Left hindlimb (tissue), 1 donor: ENCODE measurements at places on chromosomes 3 and 15.
A peak's percentile ranks its signal among the peaks of the same experiment; 100 is the strongest.

DNA sequence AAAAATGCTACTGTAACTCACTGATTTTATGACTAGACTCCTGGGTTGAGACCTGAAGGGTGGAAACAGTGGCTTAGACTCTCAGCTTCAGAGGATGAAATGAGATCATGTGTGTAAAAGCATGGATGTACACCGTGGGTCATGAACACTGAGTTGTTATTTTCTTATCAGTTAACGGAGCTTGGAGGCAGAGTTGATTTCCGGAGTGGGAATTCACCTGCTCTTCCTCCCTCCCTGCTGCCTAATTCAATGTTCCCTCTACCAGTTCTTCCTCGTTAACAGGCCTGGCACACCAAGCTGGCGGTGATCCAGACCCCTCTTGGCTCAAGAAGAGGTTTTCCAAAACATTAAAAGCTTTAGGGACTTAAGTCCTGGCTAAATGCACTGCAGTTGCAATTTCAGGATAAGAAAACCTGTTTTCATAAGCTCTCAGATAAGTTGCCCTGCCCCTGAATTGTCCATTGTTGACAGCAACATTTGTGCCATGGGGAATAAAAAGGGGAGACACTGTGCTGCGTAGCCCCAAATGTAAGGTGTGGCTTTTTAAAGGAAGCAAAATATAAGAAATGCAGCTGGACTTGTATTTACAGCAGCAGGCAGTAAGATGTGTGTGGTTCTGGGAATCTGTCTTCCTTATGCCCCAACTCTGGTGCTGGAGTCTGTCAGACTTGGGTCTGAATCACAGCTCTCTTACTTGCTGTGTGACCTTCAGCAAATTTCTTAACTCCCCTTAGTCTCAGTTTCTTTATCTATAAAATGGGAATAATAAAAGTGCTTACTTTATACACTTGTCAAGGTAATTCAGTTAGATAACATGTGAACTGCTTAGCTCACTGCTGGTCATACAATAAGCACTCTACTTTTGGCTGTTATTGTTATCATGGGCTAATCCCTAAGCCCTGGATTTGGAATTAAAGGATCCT is 9.9 kb downstream of the PDIA5 start:
- DNase-seq = peak; percentile 58

GRCh38 chr15:52679232-52680040 is at the start of gene ATOSA:
ATOSA (minus strand) TSS chr15:52679388; CDS start chr15:52678021, 1,367 bp downstream.
- DNase-seq = peak; percentile 95

- no peak for DNase-seq
These were observed 3.8 kb downstream of the NRROS start for GRCh38 chr3:196643201-196643749.

GRCh38 chr3:171977860-171978259 is 61.5 kb upstream of the FNDC3B start:
- no peak for DNase-seq

GRCh38 chr3:11224870-11225229 is 47.3 kb upstream of the ATG7 start:
- DNase-seq = no peak

- no peak for DNase-seq
These were observed 56.9 kb downstream of the CACNA1D start for GRCh38 chr3:53551324-53551723.

GRCh38 chr3:165195640-165196576 is at the start of gene SLITRK3:
SLITRK3 (minus strand) TSS chr3:165196384; CDS start chr3:165190830, 5,554 bp downstream.
- peak; percentile 49 for DNase-seq

- no peak for DNase-seq
These were observed 513.7 kb upstream of the EPHA6 start for GRCh38 chr3:96300743-96301142.

DNA sequence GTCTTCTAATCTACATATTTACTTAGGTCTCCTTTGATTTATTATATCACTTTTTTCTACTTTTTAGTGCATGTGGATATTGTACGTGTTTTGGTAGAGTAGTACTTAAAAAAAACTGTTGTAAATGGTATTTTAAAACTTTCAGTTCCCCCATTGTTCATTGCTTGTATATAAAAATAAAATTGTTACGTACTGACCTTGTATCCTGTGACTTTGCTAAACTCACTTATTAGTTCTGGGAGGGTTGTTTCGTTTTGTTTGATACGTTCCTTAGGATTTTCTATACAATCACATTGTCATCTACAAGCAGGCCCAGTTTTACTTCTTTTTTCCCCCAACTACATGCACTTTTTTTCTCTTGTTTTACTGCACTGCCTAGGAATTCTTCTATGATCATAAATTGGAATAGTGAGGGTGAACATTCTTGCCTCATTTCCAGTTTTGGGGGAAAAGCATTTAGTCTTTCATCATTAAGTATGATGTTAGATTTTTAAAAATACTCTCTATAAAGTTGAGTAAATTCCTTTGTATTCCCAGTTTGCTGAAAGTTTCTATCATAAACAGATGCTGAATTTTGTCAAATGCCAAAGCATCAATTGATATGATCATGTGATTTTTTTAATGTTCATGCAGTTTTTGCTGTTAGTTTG is 33.5 kb upstream of the ACKR4 start:
- no peak for DNase-seq
